ENCODE measurements at places on chromosomes 11 and 22. TPM values are rescaled to one million over a fixed set of nuclear protein-coding genes. Genes with fewer than 3 reads are reported as not detected.
A peak's percentile ranks its signal among the peaks of the same experiment; 100 is the strongest.

Gene AGBL2
- 10.6 TPM for polyA plus RNA-seq

Gene TPH1
- 16.1 TPM for polyA plus RNA-seq

Gene MUC5AC
- 0.37 TPM for polyA plus RNA-seq

Gene NELL1
- polyA plus RNA-seq = 5.1 TPM

Gene KCNJ4
- polyA plus RNA-seq = 2.1 TPM

Gene TMEM191B
- polyA plus RNA-seq = 8.1 TPM

DNA sequence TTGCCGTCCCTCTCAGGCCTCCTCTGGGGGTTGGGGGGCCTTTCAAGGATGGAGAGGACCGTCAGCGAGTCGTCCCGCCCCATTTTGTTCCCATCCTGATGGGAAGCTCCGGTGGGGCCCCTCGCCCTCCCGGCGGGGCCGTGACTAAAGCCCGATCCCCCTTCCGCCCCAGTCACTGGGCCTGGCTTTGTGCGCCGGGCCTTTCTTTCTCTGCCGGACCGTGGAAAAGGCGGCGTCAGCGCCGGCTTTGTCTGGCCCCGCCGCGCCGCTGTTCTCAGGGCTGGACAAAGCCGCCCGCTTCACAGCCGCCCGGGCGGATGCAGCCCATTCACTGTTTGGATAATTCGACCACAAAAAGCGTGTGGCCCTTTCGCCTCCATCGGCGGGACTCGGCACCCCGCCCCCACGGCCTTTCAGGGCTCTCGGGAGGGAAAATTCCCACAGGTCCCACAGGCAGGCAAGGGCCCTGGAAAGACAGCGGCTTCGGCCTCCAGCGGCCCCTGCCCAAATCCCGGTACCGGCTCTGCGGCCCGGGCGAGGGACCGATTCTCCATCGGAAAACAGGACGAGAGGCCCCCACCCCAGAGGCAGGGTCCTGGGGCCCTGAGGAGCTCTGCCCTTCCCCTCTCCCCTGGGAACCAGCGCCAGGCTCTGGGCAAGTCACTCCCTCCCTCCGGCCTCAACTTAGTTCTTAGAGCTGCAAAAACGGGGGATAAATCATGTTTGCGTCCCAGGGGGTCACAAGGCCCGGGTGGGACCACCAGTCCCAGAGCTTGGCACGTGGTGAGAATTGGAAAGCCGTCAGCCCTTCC lies 87.2 kb downstream of the WNT7B start:
- DNase-seq = no peak

DNA sequence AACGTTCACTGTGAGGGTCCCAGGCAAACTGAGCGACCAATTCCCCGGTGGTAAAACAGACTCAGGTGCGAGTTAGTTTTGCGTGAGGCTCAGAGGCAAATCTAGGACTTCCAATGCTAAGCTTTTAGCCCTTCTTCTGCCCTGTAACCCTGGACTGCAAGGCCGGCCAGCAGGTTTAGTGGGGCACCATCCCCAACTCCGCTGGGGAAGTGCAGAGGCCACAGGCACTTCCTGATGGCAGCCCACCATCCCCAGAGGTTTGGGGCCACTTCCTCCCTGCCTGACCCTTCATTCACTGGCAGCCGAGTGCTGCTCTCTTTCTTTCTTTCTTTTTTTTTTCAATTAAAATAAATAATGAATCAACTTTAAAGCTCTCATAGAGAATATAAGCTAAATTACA lies 124.6 kb upstream of the B3GAT1 start:
- DNase-seq = no peak

DNA sequence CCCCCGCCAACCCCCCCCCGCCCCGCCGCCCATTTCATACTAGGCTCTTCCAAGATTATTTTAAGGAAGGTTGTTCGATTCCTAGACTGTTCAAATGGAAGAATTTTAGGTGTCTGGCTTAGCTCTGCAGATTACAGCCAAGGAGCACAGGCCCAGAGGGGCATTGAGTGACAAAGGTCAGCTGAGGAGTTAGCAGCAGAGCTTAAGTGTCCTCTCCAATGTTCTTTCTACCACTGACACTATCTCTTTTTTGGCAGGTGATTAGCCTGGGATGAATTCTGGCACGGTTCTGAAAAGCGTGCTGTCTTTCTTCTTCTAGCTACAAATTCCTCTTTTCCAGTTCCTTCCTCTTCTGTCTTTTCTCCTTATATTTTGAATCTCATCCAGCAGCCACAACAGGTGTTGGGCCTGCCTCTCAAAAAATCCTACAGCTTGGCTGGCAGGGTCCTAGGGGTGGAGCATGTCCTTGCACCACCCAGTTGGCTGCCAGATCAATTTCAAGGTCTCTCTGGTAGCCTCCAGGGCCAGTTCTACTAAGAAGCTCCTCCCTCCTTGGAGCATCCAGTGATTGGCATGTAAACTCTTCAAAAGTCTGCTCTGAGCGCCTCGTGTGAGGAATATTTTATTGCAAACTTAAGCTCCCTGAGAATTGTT lies 23.0 kb downstream of the KCNE3 start:
- no peak for DNase-seq

DNA sequence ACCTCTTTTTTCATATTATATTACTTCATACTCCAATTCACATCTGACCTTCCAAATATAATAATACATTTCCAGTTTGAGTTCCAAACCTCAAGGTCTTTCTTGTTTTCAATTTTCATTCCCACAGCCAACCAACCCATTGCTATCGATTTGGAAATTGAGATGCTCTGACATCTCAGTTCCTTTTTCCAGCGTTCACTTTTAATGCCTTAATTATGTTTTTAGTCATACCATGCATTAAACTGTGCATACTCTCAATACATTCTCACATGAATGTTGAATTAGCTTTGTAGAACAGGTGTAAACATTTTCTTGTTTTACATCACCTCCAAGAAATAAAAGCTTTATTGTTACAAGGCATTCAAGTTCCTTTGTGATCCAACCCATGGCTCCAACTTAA lies 294.2 kb upstream of the ANO3 start:
- DNase-seq = no peak

GRCh38 chr11:121586750-121587149 lies 134.0 kb upstream of the SORL1-AS1 start:
- peak; percentile 94 for DNase-seq

Data from large intestine (tissue), 12 donors.